ENCODE measurements at places on chromosomes 2 and 18.

- DNase-seq = no peak
Measured at GRCh38 chr2:55010149-55010591, 40.1 kb downstream of the RTN4 start.

DNA sequence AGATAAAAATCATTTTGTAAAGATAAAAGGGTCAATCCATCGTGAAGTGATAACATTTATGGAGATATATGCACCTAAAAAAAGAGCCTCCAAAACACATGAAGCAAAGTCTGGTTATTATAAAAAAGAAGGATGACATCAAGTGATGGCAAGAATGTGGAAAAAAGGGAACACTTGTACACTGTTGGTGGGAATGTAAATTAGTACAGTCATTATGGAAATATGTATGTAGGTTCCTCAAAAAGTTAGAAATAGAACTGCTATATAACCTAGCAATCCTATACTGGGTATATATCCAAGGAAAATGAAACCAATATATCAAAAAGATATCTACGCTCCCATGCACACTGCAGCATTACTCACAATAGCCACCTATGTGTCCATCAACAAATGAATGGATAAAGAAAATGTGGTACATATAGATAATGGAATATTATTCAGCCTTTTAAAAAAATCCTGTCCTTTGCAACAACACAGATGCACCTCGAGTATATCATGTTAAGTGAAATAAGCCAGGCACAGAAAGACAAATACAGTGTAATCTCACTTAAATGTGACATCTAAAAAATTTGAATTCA is 28.9 kb downstream of the ABCB11 start:
- no peak for DNase-seq

- DNase-seq = peak; percentile 28
Measured at GRCh38 chr18:49892148-49892924, 79.0 kb upstream of the ACAA2 start.

DNA sequence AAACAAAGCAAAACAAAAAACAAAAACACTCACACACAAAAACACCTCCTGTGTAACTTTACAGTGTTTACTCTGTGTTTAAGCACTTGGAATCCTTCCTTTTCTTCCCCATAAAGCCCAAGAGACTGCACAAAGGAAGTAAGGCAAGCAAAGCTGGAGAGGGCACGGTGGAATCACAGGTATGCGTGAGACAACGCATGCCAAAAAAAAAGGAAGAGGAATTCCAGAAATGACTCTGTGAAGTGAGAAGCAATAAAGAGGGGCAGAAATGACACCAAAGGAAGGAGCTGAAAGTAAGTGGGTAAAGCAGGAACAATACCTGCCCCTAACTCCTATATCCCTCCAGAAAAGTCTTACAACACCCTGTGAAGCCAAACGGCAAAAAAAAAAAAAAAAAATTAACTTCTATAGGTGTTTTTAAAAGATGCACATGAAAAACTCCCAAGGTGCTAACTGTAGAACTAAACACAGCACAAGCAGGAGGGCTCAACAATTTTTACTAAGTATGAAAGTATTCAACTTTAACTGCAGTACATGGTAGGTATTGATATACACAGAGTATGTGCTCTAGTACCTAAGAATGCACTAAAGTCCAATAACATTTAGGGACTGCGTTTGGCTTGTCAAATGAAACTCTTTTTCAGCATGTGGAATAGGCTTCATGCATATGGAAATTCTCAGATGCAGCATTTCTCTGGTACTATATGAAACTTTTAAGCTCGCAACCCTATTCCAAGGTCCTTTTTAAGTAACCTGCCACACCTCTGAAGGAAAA is 9.1 kb downstream of the RND3 start:
- no peak for DNase-seq

DNA sequence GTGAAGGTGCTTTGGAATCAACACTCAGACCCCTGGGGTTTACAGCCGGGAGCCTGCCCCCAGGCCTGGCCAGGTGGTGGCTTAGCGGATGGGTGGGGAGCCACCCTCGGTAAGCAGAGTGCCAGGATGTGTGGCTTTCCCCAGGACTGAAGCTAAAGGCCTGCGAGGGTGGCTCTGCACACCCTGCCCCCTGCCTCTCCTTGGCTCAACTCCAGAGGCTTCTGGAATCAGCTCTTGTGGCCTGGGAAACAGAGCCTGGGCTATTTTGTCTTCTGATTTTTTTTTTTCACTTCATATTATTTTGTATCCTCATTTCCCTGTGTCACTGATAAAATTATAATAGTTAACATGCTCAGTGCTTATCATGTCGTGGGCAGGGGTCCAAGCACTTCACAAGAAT is 79.8 kb downstream of the RHOB start:
- no peak for DNase-seq
